Activated T-helper 1 cell treated with anti-CD3 and anti-CD28 coated beads, Interleukin-12 subunit alpha, Interleukin-12 subunit beta, Interleukin-2, Interleukin-4 antibody, amounts not matched to agents 30 ng/mL and 10 ng/mL and 1 ng/mL, durations not matched to agents 14 hours and 24 hours and 36 hours (primary cell): ENCODE measurements at places on chromosomes 5 and 9.

- H3K36me3 ChIP-seq, result peaks cover 3% of the 10 kb centered on the region
- H3K4me3 ChIP-seq, result no peak overlapping the region
- H3K27ac ChIP-seq, result no peak overlapping the region
- peaks cover 4% of the 10 kb centered on the region for H3K4me1 ChIP-seq
- H3K27me3 ChIP-seq, result peaks cover 3% of the 10 kb centered on the region
Observed at GRCh38 chr5:82072138-82072537, 100.3 kb downstream of the ATG10 start.

DNA sequence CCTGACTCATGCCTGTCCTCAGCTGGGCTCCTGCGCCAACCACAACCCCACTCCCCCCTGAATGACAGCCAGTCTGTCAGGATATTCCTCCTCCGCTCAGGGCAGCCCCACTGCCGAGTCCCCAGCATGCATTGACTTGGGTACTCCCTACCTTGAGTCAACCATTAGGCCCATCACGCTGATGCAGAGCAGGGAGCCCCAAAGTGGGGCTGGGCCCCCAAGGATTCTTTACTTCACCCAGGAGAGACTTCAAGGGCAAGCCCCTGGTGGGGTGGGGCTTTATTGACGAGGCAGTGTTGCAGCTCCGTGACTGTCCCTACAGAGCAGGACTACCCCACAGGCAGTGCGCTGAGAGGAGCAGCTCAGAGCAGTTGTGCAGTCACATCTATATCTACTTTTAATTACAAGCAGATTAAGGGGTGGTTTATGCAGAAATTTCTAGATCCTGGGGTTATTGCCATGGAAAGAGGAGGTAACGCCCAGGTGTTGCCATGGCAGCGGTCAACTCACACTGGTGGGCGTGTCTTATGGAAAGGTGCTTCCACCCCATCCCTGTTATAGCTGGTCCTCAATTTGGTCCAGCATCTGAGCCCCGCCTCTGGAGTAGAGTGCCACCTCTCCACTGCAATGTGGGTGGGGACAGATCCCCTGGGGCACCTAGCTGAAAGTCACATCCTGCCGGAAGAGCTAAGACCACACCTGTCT is 32.1 kb upstream of the FCN1 start:
- no peaks in the 10 kb centered on the region for H3K36me3 ChIP-seq
- no peak overlapping the region for H3K27ac ChIP-seq
- H3K27me3 ChIP-seq, result no peaks in the 10 kb centered on the region
- H3K4me3 ChIP-seq, result no peak overlapping the region

DNA sequence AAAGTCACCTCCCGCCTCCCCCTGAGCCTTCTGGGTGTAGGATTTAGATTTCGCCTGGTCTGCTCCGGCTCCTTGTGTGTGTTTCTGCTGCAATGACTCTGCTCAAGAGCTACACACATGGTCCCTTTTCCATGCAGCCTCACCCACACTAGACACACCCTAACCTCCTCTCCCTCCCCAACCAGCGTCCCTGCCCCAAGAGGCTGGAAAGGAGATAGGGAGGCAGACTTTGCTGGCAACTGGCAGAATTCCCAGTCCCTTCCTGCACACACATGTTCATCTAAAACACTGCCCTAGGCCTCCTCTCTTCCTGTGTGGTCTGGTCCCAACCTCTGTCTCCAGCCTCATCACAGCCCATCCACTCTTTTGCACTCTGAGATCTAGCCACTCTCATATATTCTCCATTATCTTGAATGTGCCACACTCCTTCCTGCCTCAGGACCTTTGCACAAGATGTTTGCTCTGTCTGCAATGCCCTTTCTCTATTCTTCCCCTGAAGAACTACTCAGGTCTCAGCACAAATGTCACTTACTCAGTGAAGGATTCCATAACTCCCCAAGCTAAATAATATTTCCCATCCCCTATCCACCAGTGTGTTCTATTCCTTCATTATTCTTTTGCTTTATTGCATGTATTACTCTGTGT is 253.8 kb downstream of the CDK5RAP2 start:
- H3K27ac ChIP-seq, result no peak overlapping the region
- no peaks in the 10 kb centered on the region for H3K4me1 ChIP-seq

DNA sequence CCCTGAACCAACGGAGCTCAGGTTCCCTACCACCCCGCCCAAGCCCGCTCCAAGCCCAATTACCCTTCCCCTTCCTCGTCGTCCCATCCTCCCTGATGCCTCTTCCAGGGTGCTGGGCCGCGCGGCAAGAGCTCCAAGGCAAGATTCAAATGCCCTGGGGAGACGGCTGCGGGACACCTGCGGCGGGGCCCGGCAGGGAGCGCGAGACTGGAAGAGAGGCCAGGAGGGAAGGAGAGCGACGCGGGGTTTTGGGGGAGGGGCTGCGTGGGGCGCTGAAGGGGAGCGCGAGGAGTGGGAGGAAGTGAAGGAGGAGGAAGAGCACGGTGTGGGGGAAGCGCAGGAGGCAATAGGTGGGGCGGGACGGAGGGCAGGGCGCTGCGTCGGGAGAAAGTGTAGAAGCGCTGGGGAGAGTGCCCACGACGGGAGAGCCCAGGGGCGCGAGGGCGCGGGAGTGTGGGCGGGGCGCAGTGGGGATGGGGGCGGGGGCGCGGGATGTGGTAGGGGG is 975 bp upstream of the NXNL2 start:
- peak overlapping the region; percentile 41 for H3K4me3 ChIP-seq
- H3K4me1 ChIP-seq, result peaks cover 13% of the 10 kb centered on the region
- no peak for DNase-seq
- H3K27me3 ChIP-seq, result peaks cover 49% of the 10 kb centered on the region
- peak overlapping the region; percentile 16 for H3K27ac ChIP-seq

GRCh38 chr9:75358846-75359245 is 270.5 kb downstream of the OSTF1 start:
- DNase-seq, result no peak
- H3K4me1 ChIP-seq, result no peaks in the 10 kb centered on the region
- no peaks in the 10 kb centered on the region for H3K27me3 ChIP-seq

DNA sequence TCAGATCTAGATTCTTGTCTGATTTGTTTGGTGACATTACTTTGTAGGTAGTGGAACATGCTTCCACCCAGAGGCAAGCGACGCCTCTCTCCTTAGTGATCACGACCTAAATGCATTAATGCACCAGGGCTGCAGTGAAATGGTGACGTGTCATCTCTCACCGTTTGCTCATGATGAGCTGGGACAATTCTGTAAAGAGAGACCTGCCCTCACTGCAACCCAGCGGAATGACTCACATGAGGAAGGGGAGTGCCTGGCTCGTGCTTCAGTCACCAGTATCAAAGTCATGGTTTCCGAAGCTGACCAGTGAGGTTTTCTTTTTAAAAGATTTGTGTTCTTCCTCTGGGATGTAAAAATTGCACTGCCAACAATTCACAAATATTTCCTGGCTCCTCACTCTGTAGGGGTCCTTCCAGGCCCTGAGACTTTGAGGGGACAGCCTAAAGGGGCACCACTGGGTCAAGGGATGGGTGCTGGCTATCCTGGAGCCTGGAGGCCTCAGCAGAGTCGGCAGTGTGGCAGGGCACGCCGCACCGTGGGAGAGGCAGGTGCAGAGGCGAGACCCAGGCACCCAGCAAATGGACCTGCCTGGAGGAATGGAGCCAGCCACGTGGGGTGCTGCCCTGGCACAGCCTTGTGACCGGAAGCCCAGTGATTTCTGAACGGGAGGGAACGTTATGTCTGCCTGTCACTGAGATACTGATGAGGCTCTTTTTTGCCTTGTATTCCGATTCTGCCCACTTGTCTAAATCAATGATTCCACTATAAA is 17.3 kb downstream of the QSOX2 start:
- peaks cover 45% of the 10 kb centered on the region for H3K4me1 ChIP-seq
- H3K36me3 ChIP-seq, result peaks cover 14% of the 10 kb centered on the region
- no peak for DNase-seq
- H3K27me3 ChIP-seq, result no peaks in the 10 kb centered on the region
- H3K27ac ChIP-seq, result peak overlapping the region; percentile 6
- no peak overlapping the region for H3K4me3 ChIP-seq

DNA sequence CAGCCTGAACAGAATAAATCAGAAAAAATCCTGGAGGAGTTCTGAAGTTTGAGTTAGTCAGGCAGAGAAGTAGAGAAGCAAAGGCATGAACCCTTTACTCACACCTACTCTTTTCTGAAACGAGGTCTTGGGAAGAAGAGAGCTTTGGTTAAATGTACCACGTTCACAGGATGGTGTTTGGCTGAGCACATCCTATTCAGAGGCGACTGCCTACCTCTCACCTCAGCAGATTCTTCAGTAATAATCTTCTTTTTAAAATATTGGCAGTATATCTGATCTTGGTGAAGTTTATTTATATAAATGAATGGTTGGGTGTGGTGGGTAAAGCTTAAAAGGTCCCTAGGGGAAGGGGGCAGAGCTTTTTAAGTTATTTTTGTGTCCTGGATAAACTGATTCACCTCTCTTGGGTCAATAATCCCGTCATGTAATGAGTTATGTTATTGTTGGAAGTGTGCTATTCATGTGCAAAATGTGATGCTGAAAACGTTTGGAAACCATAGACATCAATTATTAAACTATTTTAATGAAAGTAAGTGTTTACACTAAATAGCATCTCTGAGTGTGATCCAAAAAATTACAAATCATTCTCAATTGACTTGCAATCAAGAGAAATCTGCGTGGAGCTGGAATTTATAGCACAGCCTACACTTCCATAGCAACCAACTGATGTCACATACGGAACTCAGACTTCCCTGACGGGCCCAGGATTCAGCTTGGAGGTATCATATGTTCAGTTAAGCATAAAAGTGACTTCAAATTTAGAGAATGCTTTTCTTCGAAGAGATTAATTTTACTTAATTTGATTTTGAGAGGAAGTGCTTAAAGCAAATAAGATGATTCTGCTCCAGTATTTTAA is 94.3 kb upstream of the EQTN start:
- H3K36me3 ChIP-seq, result no peaks in the 10 kb centered on the region
- no peaks in the 10 kb centered on the region for H3K4me1 ChIP-seq
- DNase-seq, result no peak
- H3K27ac ChIP-seq, result no peak overlapping the region
- H3K27me3 ChIP-seq, result peaks cover 15% of the 10 kb centered on the region
- no peak overlapping the region for H3K4me3 ChIP-seq
